Ureter (tissue), 1 donor: ENCODE measurements at places on chromosomes 16 and 17. TPM values are rescaled to one million over a fixed set of nuclear protein-coding genes. Genes with fewer than 3 reads are reported as not detected.

SCNN1B gene
- total RNA-seq, result 55.8 TPM

TEKT1 gene
- not detected for total RNA-seq

DNA sequence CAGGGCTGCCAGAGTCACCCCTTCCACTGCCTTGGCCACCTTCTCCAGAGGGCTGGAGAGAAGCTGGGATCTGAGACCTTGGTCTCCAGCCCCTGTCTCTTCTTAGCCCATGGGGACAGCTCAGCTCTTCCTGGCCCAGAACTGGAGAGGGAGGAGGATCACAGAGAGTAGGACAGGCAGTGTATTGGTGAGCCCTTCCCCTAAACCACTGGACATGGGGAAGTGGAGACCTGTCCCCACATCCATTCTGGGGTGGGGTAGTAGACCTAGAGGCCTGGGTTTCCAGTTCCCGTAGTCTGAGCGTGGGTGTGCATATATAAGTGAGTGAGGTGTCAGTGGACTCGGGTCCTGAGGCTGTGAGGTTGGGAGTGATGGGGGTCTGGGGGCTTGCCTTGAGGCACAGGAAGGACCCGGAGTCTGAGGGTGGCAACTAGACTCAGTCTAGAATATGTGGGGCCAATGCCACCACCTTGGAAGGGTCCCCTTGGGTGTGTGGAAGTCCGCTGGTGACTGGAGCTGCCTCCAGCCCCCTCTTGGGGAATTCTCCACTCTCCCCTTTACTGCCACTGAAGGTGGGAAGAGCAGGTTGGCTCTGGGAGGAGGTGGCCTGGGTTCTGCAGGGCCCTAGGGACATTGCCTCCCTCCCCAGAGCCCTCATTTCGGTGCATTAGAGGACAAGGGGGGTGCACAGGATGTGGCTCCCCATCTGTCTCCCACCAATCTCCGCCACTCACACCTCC, 19.9 kb downstream of the GJD3 start:
- DNase-seq, result no peak

- no peak for DNase-seq
Observed at GRCh38 chr17:13996276-13996675, 73.0 kb upstream of the COX10 start.

DNA sequence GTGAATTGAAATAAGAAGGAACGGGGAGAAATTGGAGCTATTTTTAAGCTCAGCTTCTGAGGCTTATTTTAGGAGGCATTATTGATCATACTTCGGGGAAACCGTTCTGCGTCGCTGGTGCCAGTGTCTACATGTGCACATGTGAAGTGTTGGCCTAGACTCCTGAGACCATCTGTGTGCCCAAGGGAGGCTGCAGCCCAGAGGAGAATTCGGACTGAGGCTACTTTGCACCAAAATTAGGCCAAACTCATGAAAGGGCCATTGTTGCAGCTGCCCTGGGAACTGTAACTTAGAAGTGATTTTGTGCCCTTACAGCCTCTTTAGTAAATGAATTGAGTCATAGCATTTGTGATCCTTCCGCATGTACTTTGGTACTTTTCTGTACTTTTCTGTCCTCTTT, 102.0 kb upstream of the NOL11 start:
- DNase-seq, result no peak

- peak; percentile 10 for DNase-seq
Observed at GRCh38 chr17:83186751-83187421, 107.5 kb downstream of the METRNL start.

GRCh38 chr17:42632949-42633444, 23.5 kb downstream of the TUBG1 start:
- peak; percentile 60 for DNase-seq

DNA sequence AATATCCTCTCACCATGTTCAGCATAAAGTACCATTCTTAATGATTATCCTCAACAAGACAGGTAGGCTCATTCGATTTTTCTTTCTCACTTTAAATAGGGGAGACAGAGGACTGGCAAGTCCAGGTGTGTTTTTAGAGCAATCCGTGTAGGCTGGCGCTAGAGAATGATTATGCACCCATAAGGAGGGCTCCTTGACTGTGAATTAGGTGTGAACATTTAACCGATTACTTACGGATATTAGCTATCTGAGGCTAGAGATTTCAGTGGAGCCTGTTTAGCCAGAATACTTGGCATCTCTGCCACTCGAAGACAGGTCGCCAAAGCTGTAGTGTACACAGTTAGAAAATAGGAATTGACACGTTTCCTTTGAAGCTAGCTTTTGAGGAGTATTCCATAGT, 1.9 kb downstream of the SEC14L1 start:
- no peak for DNase-seq

DNA sequence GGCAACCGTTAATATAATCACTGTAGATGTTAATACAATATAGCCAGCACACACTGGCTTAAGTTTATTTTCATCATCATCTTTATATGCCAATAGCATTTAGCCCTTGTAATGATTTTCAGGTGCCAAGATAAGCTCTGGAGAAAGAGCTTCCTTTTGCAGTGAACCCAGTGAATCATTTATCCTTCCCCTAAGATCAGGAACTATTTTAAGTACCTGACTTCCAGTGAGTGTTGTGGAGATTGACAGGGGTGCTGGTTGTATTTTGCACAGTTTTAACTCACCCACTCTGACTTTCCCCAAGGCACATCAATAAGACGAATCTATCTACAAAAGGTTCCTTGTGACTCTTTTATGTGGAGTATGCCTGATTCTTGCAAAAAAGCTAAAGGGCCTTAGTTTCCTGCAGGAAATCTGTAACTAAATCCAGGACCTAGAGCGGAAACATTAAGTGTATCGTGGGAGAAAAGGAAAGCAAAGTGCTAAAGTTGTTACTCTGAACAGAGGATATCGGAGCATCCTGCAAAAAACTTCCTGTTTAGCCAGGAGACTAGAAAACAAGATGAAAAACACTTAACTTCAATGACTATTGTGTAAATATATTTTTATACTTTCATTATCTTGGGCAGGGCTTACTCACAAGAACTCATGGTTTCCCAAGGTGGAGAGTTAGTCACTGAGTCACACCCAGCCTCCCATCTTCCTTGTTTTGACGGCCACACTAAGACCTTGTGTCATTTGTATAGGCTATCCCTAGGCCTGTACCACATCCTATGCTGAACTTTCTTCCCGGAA, 183.6 kb downstream of the MAP2K6 start:
- DNase-seq, result no peak

DNA sequence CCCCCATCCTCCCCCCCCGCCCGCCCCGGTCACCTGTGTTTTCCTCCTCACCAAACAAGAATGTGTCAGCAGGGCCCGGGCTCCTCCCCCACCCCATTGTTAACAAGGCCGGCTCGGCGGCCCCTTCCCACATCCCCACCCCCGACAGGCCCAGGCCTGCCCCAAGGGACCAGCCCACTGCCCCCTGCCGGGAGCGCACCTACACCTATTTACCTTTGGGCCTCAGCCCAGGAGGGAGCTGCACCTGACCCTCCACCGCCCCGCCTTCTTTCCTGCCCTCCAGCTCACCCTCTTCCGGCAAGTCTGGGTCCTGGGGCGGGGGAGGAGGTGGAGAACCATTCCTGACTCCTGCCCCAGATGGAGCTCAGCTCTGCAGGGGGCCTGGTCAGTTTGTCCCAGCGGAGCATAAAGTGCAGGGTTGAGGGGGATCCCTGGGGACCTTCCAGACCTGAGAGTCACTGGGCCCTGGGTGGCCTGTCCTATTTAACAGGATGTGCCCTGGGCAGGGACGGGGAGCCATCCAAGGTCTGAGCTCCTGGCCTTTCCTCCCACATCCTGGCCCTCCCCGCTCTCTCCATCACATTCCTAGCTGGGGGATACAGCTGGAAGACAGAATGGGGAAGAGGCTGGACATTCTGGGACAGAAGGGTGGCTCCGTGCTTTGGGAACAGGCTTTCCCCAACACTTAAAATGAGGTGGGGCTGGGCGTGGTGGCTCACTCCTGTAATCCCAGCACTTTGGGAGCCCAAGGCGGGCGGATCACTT, 8.3 kb downstream of the FOXJ1 start:
- DNase-seq, result peak; percentile 92

- DNase-seq, result no peak
Observed at GRCh38 chr17:31391496-31391949, at the start of gene RAB11FIP4. TSS of gene RAB11FIP4 (plus strand) at chr17:31391675. CDS start at chr17:31391853, 178 bp downstream.

DNA sequence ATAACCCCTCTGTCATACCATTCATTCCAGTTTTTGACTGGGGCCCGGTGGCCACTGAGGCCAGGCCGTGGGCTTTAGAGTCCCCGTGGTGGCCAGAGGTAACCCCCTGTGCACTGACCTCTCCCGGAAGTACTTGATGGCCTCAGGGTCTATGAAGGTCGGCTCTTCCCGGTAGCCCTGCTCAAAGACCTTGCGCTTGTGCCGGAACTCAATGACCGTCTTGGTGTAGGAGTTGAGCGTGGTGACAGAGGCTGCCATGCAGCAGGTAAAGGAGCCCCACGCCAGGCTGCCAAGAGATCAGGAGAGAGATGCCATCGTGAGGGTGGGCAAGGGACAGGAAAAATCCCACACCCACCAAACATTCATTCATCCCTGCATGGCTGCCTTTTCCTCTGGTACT, 234.8 kb downstream of the GSG1L start:
- no peak for DNase-seq

KCNJ2 gene
- total RNA-seq, result 1.1 TPM

DNA sequence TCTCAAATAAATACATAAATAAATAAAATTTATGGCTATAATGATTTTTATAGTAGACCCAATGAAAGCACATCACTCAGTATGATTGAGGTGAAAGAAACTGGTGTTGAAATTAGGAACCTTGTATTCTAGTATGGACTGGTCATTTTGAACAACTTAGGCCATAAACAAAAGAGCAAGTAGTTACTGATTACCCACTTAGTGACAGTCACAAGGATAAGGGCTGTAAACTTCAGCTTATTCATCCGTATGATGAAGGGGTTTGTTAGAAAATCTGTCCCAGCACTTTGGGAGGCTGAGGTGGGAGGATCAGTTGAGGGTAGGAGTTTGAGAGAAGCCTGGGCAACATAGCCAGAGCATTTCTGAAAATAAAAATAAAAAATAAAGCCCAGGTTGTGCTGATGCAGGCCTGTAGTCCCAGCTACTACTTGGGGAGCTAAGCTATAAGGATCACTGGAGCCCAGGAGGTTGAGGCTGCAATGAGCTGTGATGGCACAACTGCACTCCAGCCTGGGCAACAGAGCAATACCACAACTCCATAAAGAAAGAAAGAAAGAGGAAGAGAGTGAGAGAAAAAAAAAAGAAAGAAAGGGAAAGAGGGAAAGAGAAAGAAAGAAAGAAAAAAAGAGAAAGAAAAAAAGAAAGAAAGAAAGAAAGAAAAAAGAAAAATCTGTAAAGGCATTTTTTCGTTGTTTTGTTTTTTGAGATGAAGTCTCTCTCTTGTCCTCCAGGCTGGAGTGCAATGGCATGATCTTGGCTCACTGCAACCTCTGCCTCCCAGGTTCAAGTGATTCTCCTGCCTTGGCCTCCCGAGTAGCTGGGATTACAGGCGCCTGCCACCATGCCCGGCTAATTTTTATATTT, 4.2 kb upstream of the SPAG9 start:
- DNase-seq, result no peak

GRCh38 chr16:66874079-66874775, 6.1 kb upstream of the PDP2 start:
- no peak for DNase-seq

GNGT2 gene
- 2.9 TPM for total RNA-seq

DNA sequence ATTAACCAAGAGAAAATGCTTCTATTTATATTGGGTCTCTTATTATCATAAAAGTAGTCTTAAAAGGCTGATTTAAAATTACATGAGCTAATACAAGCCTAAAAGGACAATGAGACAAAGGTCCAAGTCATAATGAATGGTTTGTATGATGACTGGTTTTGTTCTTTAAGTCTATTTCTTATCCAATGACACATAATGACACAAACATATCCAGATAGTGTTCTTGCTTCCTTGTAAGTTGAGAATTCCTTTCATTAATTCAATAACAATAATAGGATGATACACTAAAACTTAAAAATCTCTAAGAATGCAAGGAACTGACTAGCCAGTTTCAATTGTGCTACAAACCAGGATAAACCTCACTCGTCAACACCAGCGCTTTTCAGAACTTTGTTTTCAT, 244.1 kb downstream of the CEP112 start:
- no peak for DNase-seq

KRT32 gene
- not detected for total RNA-seq

SLC38A8 gene
- not detected for total RNA-seq

- no peak for DNase-seq
Observed at GRCh38 chr17:47959825-47960655, 2.4 kb upstream of the PRR15L start.

PDE6G gene
- not detected for total RNA-seq

KRT27 gene
- 2.0 TPM for total RNA-seq

DNA sequence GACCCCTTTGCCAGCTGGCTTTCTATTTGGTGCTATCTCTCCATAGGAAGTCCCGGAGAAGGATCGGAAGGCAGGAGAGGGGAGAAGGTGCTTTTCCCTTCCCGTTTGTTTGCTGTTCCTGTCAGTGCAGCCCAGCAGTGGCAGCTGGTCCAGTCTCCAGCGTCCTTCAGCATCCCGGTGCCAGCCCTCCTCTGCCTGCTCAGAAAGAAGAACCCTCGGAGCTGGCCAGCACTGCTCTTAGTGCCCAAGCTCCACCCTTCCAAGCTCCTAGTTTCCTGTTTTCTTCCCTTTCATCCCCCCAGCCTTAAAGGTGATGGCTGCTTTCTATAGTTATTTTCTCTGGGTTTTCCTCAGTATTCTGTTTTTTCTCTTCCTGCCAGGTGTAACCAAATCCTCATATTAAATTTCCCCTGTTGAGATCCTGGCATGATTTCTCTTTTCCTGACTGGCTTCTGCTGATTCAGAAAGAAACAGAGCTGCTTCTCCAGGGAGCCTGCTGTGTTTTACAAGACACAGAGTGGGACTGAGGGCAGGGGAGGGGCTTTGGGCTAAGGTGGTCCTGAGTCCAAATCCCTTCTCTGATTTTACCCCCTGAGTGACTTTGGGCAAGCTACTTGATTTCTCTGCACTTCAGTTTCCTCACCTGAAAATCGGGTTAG, 186.8 kb downstream of the COPRS start:
- DNase-seq, result no peak

GRCh38 chr17:81419319-81419885, 24.1 kb downstream of the BAHCC1 start:
- peak; percentile 88 for DNase-seq

DNA sequence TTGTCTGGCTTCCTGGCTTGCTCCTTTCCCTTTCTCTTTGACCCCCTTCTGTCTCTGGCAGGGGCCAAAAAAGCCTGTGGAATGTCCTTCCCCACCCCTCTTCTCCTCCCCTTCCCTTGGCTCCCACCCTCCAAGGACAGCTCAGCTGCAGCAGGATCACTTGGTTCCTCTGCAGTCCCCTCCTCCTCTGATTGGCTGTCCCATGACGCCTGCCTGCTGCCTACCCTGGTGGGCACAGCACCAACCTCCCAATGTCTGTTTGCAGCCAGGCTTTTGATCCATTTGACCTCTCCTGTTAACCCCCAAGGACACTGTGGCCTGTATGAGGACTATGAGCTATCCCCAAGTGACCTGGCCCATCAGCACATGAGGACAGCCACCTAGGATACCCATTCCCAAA, 14.8 kb upstream of the MTMR4 start:
- no peak for DNase-seq

- no peak for DNase-seq
Observed at GRCh38 chr17:11807606-11808005, 189.7 kb downstream of the ZNF18 start.

GRCh38 chr17:76994237-76994637, 126.0 kb downstream of the MGAT5B start:
- DNase-seq, result no peak

- no peak for DNase-seq
Observed at GRCh38 chr17:79555543-79555942, 55.3 kb downstream of the RBFOX3 start.

GRCh38 chr16:14013145-14013570, 58.0 kb upstream of the MRTFB start:
- DNase-seq, result no peak

GRCh38 chr17:78766225-78766624, 15.8 kb downstream of the CYTH1 start:
- DNase-seq, result no peak

GRCh38 chr16:22624038-22624799, 113.5 kb downstream of the NPIPB5 start:
- no peak for DNase-seq
